T1000 (cell line): ENCODE measurements at places on chromosomes 7 and 10.
A peak's percentile ranks its signal among the peaks of the same experiment; 100 is the strongest.

DNA sequence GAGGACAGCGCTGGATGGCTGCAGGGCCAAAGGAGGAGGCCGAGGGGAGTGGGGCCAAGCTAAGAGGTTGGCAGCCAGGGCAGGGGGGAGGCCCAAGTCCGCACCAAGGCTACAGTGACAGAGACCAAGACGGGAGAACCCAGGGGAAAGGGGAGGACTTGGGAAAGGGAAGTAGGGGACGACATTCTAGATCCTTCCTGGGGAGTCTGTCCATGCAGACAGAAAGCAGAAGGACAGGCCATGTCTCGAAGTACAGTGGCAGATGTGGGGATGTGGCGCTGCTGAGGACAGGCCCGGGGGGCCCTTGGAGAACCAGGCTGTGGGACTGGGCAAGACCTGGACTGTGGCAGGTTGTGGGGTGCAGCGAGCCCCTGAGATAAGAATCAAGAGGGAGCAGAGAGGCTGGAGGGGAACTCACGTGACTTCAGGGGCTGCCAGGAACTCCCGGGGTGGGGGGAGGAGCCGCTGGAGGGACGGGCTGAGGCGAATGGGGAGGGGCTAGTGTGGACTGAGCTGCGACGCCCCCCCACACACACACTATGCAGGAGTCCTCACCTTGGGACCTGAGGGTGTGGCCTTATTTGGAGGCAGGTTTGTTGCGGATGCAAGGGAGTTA, 68.5 kb upstream of the TNRC18 start:
- DNase-seq = no peak

DNA sequence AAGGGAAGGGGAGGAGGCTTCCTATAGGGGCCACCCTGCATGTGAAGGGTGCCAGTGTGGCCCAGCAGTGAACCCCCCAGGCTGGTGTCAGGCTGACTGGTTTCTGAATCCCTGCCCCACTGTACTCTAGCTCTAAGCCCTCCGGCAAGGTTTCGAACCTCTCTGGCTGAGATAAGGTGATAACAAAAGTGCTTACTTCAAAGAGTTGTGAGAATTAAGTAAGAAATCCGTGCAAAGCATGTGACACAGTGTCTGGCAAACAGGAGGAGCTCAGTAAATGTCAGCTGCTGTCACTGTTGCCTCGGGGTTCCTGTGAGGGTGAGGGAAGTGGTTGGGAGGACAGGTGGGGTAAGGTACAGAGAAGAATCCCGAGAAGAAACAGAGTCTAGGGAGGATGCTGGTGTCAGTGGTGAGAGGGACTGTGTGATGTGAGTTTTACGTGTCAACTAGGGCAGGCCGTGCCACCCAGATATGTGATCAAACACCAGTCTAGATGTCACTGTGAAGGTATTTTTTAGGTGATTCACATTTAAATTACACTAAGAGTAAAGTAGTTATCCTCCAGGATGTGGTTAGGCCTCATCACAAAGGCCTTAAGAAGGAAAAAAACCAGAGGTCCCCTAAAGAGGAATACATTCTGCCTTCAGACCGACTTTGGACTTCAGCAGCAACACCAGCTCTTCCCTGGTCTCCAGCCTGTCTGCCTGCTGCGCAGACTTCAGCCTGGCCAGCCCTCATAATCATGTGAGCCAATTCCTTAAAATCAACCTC, 64.4 kb downstream of the BPGM start:
- no peak for DNase-seq

GRCh38 chr7:45363669-45364068, 206.1 kb downstream of the RAMP3 start:
- no peak for DNase-seq

DNA sequence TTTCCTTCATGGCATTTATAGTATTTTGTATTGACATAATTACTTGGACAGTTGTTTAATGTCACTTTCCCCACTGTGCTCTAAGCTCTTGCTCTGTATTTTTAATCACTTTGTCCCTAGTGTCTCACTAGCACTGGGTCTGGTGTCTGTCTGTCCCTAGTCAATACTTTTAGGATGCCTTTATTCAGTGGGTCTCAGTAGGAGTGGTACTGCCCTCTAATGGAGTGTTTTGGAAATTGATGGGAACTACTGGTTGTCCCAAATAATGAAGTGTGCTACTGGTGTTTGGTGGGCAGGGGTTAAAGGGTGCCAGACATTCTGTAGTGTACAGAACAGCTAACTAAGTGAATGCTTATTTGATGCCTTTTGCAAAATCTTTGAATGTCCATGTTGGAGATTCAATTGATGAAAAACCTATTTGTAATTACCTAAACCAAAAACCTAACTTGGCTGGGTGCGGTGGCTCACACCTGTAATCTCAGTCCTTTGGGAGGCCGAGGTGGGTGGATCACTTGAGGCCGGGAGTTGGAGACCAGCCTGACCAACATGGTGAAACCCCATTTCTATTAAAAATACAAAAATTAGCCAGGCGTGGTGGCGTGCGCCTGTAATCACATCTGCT, 33.3 kb downstream of the CDK14 start:
- no peak for DNase-seq

DNA sequence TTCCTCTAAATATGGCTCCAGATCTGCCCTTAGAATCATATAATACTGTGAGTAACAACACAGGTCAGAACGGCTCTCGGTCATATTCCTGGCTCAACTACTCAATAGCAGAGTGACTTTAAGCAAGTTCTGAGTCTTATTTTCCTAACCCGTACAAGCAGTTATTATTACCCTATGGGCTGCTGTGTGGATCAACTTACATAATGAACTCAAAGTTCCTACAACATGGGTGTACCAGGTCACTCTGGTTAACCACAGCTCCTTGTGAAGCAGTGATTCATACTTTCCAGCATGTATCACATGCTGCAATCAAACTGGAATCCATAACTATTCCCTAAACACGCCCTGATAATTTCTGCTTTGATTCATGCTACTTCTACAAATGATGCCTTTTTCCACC, 107.3 kb downstream of the LRRN3 start:
- DNase-seq = peak; percentile 24

GRCh38 chr7:106814887-106815286, 50.2 kb upstream of the PIK3CG start:
- DNase-seq = no peak
